Osteocyte (in vitro differentiated cells): ENCODE measurements at places on chromosomes 4 and X.

- H3K27ac ChIP-seq: no peak overlapping the region
- no peak overlapping the region for H3K4me3 ChIP-seq
- H3K4me1 ChIP-seq: peaks cover 5% of the 10 kb centered on the region
- H3K27me3 ChIP-seq: no peaks in the 10 kb centered on the region
These were observed 18.5 kb downstream of the ZCCHC18 start for GRCh38 chrX:104130808-104131207.

DNA sequence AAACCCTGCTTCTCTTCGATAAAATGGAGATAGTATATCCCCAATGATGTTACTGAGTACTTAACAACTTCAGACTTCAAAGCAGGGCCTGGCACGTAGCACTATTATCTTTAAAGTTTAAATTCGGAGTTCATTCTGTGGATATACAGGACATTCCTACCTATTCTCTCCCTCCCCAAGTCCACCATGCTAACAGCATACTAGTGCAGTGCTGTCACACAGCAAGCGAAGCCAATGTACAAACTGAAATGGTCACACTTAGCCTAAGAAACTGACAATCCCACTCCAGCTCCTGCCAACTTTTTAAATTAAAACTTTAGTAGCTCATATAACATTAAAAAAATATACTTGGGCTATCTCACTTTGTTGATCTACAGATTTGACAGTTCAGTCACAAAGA, 1.2 kb upstream of the DNAJB14 start:
- no peak for DNase-seq
- H3K27me3 ChIP-seq: no peaks in the 10 kb centered on the region
- H3K4me1 ChIP-seq: peaks cover 43% of the 10 kb centered on the region
- no peak overlapping the region for H3K27ac ChIP-seq
- no peak overlapping the region for H3K4me3 ChIP-seq

- H3K36me3 ChIP-seq: no peaks in the 10 kb centered on the region
- no peaks in the 10 kb centered on the region for H3K27me3 ChIP-seq
- no peak for DNase-seq
- H3K27ac ChIP-seq: no peak overlapping the region
- peaks cover 8% of the 10 kb centered on the region for H3K4me1 ChIP-seq
These were observed 8.6 kb upstream of the SMIM20 start for GRCh38 chr4:25905371-25905770.

- H3K4me1 ChIP-seq: peaks cover 33% of the 10 kb centered on the region
- H3K27me3 ChIP-seq: no peaks in the 10 kb centered on the region
These were observed 2.7 kb downstream of the TFE3 start for GRCh38 chrX:49040376-49040955.

GRCh38 chrX:8306291-8306925, 135.3 kb upstream of the VCX2 start:
- no peaks in the 10 kb centered on the region for H3K27me3 ChIP-seq
- no peaks in the 10 kb centered on the region for H3K36me3 ChIP-seq
- no peak overlapping the region for H3K4me3 ChIP-seq

DNA sequence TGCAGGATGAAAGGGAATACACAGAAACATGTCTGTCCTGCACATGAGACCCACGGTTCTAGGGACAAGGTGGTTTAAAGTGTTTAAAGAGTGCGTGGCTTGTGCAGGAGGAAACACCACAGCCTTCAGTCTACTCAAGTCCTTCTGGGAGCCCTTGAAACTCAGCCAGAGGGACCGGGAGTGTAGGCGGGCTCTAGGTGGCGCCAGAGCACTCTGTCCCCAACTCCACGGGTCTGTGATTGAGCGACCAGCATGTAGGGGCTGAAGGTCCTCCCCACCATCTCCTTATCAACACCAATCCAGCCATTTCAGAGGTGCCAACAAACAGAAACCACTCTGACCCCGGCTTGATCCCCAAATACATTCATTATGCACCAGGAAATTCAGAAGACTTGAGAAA, 82.0 kb upstream of the CLDN34 start:
- H3K4me3 ChIP-seq: no peak overlapping the region

- peaks cover 15% of the 10 kb centered on the region for H3K4me1 ChIP-seq
- DNase-seq: peak; percentile 95
- peak within 1 kb of the TSS; percentile 98 for H3K27ac ChIP-seq
- H3K36me3 ChIP-seq: no peaks in the 10 kb centered on the region
These were observed at the start of gene WNK3 for GRCh38 chrX:54357414-54358377. Gene WNK3 (minus strand): TSS chrX:54358046.

DNA sequence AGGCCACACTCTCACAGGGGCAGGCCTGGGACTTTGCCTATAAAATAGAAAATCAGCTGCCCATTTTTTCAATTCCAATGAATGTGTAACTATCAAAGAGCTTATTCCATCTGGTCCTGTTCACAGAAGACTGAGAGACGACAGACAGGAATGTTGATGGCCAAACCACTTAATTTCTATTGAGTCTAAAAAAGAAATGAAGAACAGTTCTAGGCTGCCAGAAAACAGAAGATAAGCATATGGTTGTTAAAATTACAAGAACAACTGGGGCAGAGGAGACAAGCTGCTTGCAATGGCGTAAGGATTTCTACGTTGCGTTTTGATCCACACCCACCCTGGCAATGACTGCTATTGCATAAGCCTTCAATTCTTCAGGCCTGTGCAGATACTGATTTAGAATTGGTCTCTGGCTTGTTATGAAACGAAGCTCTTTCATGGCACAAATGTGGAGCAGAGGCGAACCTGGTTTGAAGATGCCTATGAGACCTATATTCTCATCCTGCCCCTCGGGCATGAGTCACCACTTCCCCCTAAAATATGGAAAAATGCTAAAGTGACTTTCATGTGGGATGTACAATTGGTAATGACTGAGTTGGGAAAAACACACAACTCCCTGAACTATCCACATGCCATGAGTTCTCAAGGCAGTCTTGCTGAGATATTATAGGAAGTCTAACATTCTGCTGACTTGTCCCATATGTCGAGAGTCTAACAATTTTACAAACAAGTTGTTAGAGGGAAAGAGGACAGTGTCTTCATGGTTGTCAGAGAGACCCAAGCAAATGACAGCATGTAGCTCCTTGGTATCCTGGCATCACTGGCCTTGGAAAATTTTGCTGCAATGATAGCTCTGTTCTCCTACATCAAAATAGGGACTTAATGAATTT, 37.9 kb upstream of the SORBS2 start:
- no peak for DNase-seq
- H3K27me3 ChIP-seq: no peaks in the 10 kb centered on the region
- H3K4me1 ChIP-seq: peaks cover 31% of the 10 kb centered on the region
- no peak overlapping the region for H3K27ac ChIP-seq
- no peaks in the 10 kb centered on the region for H3K36me3 ChIP-seq

DNA sequence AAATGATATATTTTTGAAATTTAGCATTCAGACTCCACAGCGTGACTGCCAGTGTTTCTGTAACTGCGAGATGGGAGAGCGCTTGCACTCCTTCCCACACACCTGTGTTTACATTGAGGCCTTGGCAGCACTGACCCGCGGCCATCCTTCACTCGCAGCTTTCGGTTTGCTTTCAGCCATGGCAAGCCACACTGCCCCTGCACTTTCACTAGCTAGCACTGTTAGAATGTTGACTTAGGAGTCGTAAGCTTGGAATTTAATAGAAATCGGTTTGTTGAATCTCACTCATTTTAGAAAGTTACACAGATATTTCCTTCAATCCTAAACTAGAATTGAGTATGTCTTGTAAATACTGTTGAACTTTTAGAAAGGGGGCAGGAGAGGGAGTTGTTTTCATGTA, 136.2 kb downstream of the CFAP299 start:
- DNase-seq: no peak
- no peaks in the 10 kb centered on the region for H3K36me3 ChIP-seq
- no peaks in the 10 kb centered on the region for H3K4me1 ChIP-seq

- H3K27ac ChIP-seq: no peak overlapping the region
- no peak for DNase-seq
- H3K4me1 ChIP-seq: peaks cover 9% of the 10 kb centered on the region
- no peaks in the 10 kb centered on the region for H3K36me3 ChIP-seq
- H3K27me3 ChIP-seq: no peaks in the 10 kb centered on the region
These were observed 378.4 kb downstream of the ANKRD50 start for GRCh38 chr4:124334119-124334518.

DNA sequence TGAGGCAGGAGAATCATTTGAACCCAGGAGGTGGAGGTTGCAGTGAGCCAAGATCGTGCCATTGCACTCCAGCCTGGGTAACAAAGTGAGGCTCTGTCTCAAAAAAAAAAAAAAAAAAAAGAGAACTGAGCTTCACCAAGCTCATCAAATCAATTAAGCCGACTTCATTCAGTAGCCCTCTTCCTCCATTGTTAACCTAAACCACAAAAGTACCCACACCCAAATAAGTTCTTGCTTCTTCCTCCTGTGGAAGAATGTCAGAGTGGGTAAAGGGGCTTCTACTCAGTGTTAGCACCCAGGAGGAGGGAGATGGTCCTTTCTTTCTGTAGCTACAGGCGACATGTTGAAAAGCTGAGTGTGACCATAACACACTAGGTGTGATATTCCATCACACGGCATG, 58.6 kb upstream of the CHRNA9 start:
- H3K27me3 ChIP-seq: peaks cover 3% of the 10 kb centered on the region
- H3K36me3 ChIP-seq: no peaks in the 10 kb centered on the region
- no peak overlapping the region for H3K27ac ChIP-seq
- H3K4me3 ChIP-seq: no peak overlapping the region

- H3K36me3 ChIP-seq: no peaks in the 10 kb centered on the region
- H3K27ac ChIP-seq: no peak overlapping the region
- H3K4me1 ChIP-seq: no peaks in the 10 kb centered on the region
These were observed 109.3 kb downstream of the AFF2 start for GRCh38 chrX:148609515-148610327.

DNA sequence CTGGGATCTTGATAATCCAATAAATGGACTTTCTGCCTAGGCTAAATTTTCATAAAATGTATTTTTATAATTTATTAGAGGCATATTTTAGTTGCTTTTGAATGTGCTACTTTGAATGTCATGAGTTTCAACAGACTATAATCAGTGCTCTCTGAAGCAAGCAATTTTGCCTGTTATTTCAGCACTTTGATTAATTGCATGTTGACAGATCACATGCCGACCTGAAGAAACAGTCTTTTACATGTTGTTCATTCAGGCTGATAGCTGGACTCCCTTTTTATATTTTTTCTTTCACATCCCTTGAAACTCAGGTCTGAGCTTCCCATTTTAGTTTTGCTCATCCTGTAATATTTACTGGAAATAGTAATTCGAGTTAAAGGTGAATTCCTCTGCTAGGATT, 341.0 kb downstream of the NAP1L3 start:
- no peak overlapping the region for H3K27ac ChIP-seq
- no peaks in the 10 kb centered on the region for H3K4me1 ChIP-seq
- H3K27me3 ChIP-seq: no peaks in the 10 kb centered on the region
- DNase-seq: no peak

GRCh38 chr4:154452798-154453346, 38.7 kb downstream of the DCHS2 start:
- no peak for DNase-seq
- no peaks in the 10 kb centered on the region for H3K36me3 ChIP-seq
- no peak overlapping the region for H3K4me3 ChIP-seq

- H3K4me3 ChIP-seq: no peak overlapping the region
- H3K27ac ChIP-seq: no peak overlapping the region
- no peak for DNase-seq
- H3K36me3 ChIP-seq: no peaks in the 10 kb centered on the region
These were observed 35.5 kb upstream of the IQSEC2 start for GRCh38 chrX:53316860-53317237.

DNA sequence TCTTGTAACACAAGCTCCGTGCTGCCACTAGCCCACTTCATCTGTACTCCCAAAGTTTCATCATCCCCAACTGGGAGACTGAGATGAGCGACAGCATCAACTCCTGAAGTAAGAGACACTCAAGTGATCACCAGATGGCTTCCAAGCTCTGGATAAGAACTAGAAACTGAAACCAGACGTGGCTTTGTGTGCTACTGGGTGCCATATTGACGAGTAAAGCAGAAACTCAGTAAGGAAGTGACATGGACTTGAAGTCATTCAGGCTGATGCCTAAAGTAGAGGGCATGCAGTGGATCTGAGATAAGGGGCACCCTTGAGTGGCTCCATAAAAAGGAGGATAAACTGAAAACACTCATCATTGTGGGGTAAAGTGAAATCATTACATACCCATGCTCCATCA, 72.4 kb downstream of the PCYT1B start:
- H3K27me3 ChIP-seq: no peaks in the 10 kb centered on the region
- no peak overlapping the region for H3K4me3 ChIP-seq
- no peak for DNase-seq
- H3K4me1 ChIP-seq: no peaks in the 10 kb centered on the region
- H3K36me3 ChIP-seq: no peaks in the 10 kb centered on the region
- H3K27ac ChIP-seq: no peak overlapping the region

- H3K4me3 ChIP-seq: no peak overlapping the region
- no peaks in the 10 kb centered on the region for H3K36me3 ChIP-seq
- no peaks in the 10 kb centered on the region for H3K4me1 ChIP-seq
- no peak overlapping the region for H3K27ac ChIP-seq
These were observed 186.6 kb upstream of the MAOA start for GRCh38 chrX:43469391-43470054.

GRCh38 chr4:93657527-93657926, 171.0 kb upstream of the ATOH1 start:
- H3K36me3 ChIP-seq: no peaks in the 10 kb centered on the region
- no peak for DNase-seq
- H3K27me3 ChIP-seq: no peaks in the 10 kb centered on the region
- H3K4me3 ChIP-seq: no peak overlapping the region

- peak overlapping the region; percentile 84 for H3K4me3 ChIP-seq
- peaks cover 30% of the 10 kb centered on the region for H3K36me3 ChIP-seq
- peaks cover 57% of the 10 kb centered on the region for H3K4me1 ChIP-seq
- no peak for DNase-seq
- H3K27me3 ChIP-seq: no peaks in the 10 kb centered on the region
- H3K27ac ChIP-seq: peak overlapping the region; percentile 98
These were observed 904 bp upstream of the WDR1 start for GRCh38 chr4:10117359-10118047.

DNA sequence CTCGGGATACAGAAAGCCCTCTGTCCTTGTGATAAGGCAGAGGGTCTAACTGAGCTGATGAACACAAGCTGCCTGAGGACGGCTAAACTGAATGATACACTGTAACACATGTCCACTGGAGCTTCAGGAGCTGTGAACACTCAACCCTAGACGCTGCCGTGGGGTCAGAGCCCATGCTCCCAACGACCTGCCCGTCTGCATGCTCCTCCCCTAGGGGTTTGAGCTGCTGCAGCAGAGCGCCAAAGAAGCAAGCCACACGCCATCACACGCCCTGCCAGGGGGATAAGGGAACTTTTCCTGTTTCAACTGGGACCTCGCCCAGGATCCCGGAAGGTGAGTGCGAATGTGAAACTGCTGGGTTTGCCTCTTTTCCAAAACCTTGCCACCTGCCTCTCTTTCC, 361.8 kb downstream of the FAT4 start:
- no peaks in the 10 kb centered on the region for H3K36me3 ChIP-seq
- H3K4me1 ChIP-seq: peaks cover 34% of the 10 kb centered on the region
- no peak overlapping the region for H3K4me3 ChIP-seq
- no peaks in the 10 kb centered on the region for H3K27me3 ChIP-seq

GRCh38 chr4:180610324-180610723, 1632.9 kb upstream of the TENM3 start:
- no peaks in the 10 kb centered on the region for H3K36me3 ChIP-seq
- no peak for DNase-seq
- H3K4me1 ChIP-seq: no peaks in the 10 kb centered on the region
- no peak overlapping the region for H3K27ac ChIP-seq
